Sciatic nerve (tissue), 2 donors: ENCODE measurements at places on chromosomes 1 and 21.
A peak's percentile ranks its signal among the peaks of the same experiment; 100 is the strongest.

- DNase-seq = peak; percentile 87
Observed at GRCh38 chr1:46532498-46533178, 18.8 kb downstream of the KNCN start.

- DNase-seq = peak; percentile 87
Observed at GRCh38 chr1:12184008-12184681, 17.4 kb downstream of the TNFRSF1B start.

DNA sequence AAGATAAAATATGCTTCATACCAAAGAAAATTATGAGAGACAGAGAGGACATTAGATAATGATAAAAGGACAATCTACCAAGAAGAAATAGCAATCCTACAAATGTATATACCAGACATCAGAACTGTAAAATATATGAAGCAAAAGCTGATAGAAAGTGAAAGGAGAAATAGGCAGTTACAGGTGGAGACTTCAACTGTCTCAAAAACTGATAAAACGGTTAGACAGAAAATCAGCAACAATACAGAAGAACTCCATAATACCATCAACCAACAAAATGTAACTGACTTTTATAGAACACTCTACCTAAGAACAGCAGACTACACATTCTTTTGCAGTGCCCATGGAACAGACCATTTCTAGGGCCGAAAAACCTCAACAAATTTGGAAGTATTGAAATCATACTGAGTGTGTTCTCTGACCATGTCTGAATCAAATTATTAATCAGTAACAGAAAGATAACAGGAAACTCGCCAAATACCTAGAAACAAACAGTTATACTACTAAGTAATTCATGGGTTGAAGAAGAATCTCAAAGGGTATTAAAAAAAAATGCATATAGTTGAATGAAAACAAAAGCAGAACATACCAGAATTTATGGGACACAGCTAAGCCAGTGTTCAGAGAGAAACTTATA lies 132.1 kb downstream of the RPS6KC1 start:
- no peak for DNase-seq

GRCh38 chr1:51570063-51570710 lies 46.7 kb upstream of the OSBPL9 start:
- DNase-seq = no peak

GRCh38 chr1:40919475-40920011 lies 57.4 kb upstream of the CITED4 start:
- peak; percentile 59 for DNase-seq

- DNase-seq = peak; percentile 94
Observed at GRCh38 chr1:89804642-89805237, 16.1 kb upstream of the LRRC8D start.

- no peak for DNase-seq
Observed at GRCh38 chr1:209899948-209900347, 38.1 kb upstream of the SYT14 start.

- DNase-seq = no peak
Observed at GRCh38 chr1:158604968-158605367, at the start of gene OR10Z1. Gene OR10Z1, plus strand, starts transcription at chr1:158605268. Its CDS starts 1,171 bp downstream, at chr1:158606439.

- no peak for DNase-seq
Observed at GRCh38 chr1:162003830-162004215, 19.8 kb downstream of the OLFML2B start.

GRCh38 chr1:233327651-233328141 lies at the start of gene MAP3K21:
Gene MAP3K21, plus strand, starts transcription at chr1:233327724. Its CDS starts 305 bp downstream, at chr1:233328029.
- no peak for DNase-seq

- DNase-seq = peak; percentile 28
Observed at GRCh38 chr1:39779137-39779536, 8.0 kb upstream of the OXCT2 start.

- no peak for DNase-seq
Observed at GRCh38 chr1:189619682-189620332, 857.9 kb downstream of the BRINP3 start.

DNA sequence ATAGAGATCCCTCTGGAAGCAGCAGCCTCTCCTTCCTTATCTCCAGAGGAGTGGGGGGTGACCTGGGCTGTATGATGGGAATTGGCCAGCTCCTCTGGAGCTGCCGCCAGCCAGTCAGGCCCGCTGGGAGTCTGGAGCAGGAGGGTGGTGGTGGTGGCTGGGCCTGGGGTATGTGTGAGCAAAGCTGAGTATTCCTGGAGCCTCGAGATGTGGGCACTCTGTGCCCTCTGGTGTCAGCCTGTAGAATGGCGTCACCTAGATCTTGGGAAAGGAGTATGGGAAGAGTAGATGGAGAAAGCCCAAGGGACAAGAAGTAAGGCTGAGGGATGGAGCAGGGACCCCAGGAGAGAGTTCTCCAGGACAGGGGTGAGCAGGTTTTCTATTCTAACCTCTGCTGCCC lies 16.0 kb downstream of the VANGL2 start:
- no peak for DNase-seq

DNA sequence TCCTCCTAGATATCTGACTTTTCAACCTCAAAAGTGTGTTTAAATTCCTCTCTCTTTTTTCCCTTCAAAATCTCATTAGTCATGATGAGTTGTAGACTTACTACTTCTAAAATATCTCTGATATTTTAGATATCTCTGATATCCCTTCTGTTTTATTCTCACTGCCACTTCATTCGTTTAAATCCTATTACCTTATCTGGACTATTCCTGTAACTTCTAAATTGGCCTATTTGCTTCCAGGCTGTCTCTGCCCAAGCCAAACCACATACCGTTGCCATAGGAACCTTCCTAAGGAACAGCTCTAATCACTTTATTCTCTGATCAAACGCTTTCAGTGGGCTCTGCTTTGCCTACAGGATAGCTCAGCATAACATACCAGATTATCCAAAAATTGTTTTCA lies 333.1 kb upstream of the CHRM3 start:
- DNase-seq = no peak

- peak; percentile 65 for DNase-seq
Observed at GRCh38 chr1:209675565-209676154, 448 bp downstream of the G0S2 start.

DNA sequence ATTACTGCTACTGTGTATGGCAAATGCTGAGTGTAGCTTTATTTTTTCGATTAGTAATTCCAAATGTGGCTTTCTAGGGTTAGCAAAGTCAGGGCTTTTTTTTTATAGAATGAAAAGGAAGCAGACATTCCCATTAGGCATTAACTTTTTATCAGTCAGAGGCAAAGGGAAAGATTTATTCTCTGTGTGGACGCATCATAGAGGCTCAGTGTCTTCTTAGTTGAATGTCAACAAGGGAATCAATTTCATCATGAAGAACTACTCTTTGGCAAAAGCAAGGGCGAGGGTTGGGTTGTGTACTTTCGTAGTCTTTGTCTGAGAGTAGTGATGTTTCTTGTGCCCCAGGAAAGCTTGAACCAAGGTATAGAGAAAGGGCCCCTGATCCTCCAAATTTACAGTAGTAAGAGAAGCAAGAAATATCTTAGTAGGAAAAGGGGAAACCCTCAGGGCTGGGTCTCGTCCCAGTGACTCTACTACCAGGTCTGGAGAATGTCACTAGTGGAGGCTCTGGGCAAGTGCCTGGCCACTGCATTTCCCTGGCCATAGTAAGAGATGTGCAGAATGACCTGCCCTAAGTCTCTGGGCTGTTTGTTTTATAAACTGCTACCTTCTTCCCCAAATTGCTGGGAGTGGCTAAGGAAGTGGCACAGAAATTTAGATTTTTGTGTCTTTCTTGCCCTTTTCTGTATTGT lies 30.0 kb upstream of the MACF1 start:
- DNase-seq = no peak

DNA sequence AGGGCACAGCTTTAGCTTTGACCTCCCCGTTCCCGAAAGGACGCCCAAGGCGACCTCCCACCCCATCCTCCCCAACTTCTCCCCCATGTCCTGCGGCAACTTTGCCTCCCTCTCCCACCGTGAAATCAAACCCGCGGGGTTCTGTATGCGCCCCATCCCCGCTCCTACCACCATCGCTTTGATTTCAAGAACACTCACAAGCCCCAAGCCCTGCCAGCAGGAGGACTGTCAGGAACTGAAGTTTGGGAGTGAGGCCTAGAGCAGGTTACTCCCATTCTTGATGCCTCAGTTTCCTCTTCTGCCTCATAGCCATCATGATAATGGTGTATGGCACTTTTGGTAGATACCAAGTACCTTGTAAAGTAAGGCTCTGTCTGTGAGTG lies 2.3 kb downstream of the PTPRU start:
- DNase-seq = no peak

- no peak for DNase-seq
Observed at GRCh38 chr1:26913754-26914619, at the start of gene NR0B2. Gene NR0B2, minus strand, starts transcription at chr1:26913975. Its CDS starts 35 bp downstream, at chr1:26913940.

- DNase-seq = no peak
Observed at GRCh38 chr21:23374155-23374554, 2233.1 kb downstream of the MRPL39 start.

DNA sequence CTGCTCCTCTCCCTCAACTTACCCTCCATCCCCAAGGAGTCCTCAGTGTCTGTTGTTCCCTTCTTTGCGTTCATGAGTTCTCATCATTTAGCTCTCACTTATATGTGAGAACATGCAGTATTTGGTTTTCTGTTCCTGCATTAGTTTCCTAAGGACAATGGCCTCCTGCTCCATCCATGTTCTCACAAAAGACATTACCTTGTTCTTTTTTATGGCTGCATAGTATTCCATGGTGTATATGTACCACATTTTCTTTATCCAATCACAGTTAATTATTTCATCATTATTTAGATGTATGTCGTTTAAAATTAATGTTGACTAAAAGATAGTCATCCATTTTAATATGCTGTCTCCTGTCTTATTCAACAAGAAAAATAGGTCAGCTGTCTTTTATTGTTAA lies 134.1 kb downstream of the CRB1 start:
- DNase-seq = no peak

GRCh38 chr1:29858646-29859045 lies 622.3 kb downstream of the PTPRU start:
- DNase-seq = no peak

DNA sequence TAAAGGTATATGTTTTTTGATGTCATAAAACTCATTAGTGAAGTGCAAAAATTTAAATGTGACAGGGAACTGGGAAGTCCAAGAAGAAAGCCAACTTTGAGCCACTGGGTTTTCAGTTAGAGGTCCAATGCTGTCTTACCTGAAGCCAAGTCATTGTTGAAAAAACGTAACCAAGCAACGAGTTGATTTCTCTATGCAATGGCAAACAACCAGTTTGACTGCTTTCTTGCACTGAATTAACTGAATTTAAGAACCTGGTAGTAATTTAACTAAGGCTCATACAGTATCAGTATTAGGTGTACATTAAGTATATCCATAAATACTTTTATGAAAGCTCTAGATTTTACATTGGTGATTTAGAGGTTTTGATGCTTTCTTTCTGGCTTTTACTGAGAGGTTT lies 20.2 kb upstream of the S1PR1 start:
- DNase-seq = no peak

DNA sequence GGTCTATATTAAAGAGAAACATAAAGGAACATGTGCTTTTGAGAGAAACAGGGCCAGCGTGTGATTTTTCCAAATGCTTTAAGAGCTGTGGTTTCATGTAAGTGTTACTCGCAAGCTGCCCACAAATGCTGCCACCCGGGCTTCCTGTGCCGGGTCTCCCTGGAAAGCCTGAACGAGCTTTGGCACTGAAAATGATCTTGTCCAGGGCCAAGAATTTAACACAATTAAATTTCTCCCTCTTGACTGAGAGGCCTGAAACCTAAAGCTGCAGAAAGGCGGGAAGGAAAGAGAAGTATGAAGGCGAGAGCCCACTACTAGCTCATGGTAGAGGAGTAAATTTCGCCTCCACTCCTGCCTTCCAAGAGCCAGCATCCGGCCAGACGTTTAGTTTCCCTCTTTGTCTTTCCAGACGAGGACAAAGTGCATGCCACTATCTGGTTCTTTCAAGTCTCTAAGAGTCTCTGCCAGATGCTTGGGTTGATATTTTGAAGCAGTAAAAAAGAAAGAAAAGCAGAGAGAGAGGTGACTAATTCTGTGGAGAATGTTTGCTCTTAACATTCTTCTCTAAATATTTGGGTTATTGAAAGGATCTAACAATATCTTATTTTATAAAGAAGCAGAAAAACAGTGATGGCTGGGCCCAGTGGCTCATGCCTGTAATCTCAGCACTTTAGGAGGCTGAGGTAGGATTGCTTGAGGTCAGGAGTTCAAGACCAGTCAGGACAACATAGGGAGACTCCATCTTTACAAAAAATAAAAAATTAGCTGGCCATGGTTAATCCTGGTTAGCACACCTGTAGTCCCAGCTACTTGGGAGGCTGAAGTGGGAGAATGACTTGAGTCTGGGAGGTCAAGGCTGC lies 100.0 kb upstream of the HNRNPU start:
- DNase-seq = no peak

DNA sequence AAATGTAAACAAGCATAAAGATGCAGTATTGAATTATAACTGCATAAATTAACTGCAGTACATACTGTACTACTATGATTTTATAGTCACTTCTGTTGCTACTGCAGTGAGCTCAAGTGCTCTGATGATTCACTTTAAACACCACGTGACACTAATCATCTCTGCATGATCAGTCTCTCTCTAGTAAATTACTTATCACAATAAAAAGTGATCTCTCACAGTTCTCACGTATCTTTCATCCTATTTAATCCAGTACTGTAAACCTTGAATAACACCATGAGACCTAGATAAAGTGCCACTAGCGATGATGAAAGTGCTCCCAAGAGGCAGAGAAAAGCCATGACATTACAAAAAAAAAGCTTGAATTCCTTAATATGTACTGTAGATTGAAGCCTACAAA lies 1242.0 kb downstream of the AMY1C start:
- no peak for DNase-seq

- no peak for DNase-seq
Observed at GRCh38 chr1:59819566-59820438, 5.1 kb downstream of the HOOK1 start.

- DNase-seq = no peak
Observed at GRCh38 chr1:222466150-222466865, 81.6 kb downstream of the HHIPL2 start.

- DNase-seq = no peak
Observed at GRCh38 chr1:155531624-155532023, 31.0 kb downstream of the ASH1L start.

DNA sequence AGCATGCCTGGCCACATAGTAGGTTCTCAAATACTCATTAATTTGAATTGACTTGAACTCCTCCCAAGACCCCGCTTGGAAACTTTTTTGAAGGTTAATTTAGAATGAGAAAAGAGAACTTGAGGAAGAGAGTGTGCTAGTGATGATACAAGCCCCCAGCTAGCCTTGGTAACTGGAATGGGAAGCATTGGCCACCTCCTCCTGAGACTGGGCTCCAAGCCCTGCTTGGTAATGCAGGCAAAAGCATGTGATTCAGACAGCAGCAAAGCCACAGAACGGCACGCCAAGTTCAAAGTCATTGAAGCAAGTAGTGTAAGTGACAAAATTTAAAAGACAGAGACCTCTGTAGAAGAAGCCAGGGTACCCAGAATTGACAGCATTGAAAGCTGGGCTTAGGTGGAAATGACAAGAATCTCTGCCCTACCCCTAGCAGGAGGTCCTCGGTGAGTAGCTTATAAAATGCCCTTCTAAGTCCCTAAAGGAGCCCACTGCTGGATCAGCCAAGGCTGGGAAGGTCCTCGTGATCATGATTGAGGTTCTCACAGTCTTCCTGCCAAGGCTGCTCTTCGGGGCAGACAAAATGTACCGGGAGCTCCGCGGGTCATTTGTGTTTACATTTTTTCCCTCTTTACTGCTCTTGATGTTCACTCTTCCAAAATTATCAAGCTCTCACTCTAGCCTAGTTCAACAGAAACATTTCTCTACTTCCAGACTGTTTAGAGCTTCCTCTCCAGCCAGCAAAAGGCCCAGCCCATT lies 99.4 kb downstream of the TSEN15 start:
- DNase-seq = no peak
